ENCODE measurements at places on chromosomes 1 and 21.

DNA sequence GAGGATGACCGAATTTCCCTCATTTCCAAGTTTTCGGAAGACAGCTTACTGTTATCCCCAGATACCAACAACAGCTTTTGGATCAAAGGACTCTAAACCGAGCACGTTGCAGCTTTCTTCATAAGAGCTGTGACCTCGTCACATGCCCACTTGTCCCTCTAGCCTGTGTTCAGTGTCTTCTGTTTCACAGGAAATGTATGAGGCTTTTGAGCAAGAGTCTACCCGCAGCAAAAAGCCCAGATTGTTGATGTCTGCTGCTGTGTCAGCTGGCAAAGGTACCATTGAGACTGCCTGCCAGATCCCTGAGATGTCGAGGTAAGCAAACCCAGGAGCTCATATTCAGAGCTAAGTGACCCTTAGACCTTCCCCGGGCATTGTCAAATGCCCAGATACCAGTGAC lies 24.1 kb downstream of the CHI3L2 start:
- DNase-seq, result no peak

DNA sequence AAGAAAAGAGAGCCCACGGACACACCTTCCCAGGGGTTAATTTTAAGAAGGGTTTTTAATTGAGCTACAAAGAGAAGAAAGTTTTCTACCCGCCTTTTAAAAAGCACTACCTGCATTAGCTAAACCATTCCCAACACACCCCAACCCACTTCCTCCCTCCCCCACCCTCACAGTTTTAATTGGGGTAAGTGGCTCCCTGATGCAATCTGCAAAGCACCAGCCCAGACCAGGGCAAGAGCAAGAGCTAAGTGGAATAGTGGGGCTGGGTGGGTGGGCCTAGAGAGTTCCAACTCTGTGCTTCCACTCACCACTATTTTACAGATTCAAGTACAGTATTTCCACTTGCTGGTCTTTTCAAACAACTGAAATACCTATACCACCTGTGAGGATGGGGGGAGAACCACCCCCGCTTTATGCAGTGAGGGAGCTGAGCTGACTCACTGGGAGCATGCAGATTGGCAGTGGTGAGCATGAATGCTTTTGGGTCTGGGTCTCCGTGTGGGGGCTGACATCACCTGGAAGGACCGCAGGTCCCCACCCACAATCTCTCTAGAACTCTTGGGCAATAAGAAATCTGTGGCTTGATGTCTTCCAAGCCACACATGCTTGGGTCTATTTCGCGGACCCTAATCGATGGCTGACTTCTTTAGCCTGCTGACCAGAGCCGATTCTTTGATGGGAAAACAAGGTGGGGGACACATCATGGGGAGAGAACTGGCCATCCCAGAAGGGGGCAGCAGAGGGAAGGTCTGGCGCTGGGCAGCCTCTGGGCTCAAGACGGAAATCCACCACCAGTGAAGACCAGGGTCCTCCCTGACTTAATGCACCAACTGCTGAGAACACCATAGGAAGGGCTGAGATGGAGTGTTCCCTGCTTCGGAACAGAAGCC lies 95.5 kb downstream of the SSBP3 start:
- DNase-seq, result peak; percentile 51

GRCh38 chr1:3787745-3788605 lies 8.3 kb downstream of the LRRC47 start:
- no peak for DNase-seq

- no peak for DNase-seq
Measured at GRCh38 chr1:204031098-204031710, 41.7 kb upstream of the SOX13 start.

- no peak for DNase-seq
Measured at GRCh38 chr1:109914587-109915240, 4.1 kb downstream of the CSF1 start.

- peak; percentile 84 for DNase-seq
Measured at GRCh38 chr1:39391691-39392679, 99.5 kb upstream of the BMP8A start.

DNA sequence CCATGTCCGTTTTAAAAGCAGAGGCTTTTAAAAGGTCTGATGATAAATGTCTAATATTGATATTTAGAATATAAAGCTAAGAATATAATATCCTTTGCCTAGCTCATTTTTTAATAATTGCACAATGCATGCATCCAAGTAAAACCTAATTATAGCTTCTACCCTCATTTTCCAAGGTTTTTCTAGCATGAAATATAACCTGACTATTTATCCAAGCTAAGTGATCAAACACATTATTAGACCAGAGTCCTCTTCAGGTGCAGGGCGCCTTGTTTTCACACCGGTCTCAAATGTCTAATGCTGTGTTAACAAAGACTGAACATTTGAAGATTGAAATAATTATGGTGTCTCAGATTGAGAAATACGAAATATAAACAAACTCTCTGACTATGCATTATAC lies 648.9 kb upstream of the CXADR start:
- no peak for DNase-seq

GRCh38 chr1:216793973-216794372 lies 70.7 kb upstream of the ESRRG start:
- peak; percentile 71 for DNase-seq

- no peak for DNase-seq
Measured at GRCh38 chr1:236686815-236687160, 489 bp downstream of the ACTN2 start.

GRCh38 chr1:179121159-179121938 lies 39.5 kb downstream of the TOR3A start:
- peak; percentile 47 for DNase-seq

DNA sequence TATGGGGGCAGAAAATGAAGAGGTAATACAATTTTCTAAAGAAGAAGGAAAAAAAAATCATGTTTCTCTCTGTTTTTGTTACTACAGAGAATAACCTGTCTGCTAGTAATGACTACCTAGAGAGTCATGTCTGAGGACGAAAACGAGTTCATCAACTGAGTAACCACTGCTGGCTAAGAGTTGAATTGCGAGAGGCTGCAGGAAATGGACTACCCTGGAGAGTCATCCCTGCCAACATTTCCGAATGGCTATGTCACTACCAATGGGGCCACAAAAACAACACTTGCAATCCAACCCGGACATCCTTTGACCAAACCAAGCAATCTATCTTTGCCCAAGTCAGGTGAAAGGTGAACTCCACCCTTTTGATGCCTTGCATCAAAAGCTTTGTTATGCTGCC lies 120.6 kb downstream of the FCRL5 start:
- DNase-seq, result no peak

GRCh38 chr1:118485757-118486156 lies 300.7 kb upstream of the SPAG17 start:
- no peak for DNase-seq

- peak; percentile 41 for DNase-seq
Measured at GRCh38 chr21:39681845-39682244, 63.1 kb upstream of the IGSF5 start.

- no peak for DNase-seq
Measured at GRCh38 chr21:17730782-17731181, 88.4 kb downstream of the C21orf91 start.

DNA sequence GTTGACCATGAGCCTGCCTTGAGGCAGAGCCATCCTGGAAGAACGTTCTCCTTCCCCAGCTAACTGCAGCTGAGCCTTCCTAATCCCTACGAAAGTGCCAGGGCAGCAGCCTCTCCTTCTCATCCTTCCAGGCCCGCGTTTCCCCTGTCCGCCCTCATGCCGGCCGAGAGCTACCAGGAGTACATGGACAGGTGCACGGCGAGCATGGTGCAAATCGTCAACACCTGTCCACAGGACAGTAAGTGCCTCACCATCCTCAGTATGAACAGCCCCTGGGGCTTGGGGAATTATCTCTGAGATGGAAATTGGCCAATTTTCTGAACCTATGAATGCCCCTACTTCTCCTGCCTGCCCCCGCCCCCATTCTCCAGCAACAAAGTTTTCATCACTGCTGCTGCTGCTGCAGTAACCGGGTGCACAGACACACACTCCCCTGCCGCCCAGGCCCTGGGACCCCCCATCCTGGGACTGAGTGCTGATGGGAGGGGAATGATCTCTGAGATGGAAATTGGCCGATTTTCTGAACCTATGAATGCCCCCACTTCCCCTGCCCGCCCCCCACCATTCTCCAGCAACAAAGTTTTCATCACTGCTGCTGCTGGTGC lies 39.6 kb downstream of the UBASH3A start:
- no peak for DNase-seq

GRCh38 chr1:211145944-211146343 lies 12.0 kb upstream of the KCNH1 start:
- no peak for DNase-seq

GRCh38 chr1:39270368-39270767 lies 65.9 kb downstream of the MACF1 start:
- no peak for DNase-seq

- DNase-seq, result no peak
Measured at GRCh38 chr1:41766546-41766945, 152.2 kb downstream of the HIVEP3 start.

- no peak for DNase-seq
Measured at GRCh38 chr21:45809421-45809820, 165.9 kb downstream of the PCBP3 start.

DNA sequence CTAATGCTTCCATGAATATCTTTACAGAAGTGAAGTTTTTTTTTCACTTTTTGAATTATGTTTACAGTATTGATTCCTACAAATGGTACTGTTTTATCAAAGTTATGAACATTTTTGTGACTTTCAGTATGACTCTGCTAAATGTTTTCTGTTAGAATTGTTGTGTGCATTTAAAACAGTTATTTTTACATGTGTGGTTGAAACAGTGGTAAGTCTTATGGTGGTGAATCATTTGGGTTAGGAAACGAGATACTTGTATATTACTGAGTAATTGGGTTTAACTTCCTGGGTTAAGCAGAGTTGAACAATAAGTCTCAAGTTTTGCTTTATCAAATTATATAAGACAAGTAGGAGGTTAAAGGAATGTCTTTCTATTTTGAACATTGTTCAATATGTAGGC lies 66.8 kb downstream of the VPS13D start:
- DNase-seq, result no peak

DNA sequence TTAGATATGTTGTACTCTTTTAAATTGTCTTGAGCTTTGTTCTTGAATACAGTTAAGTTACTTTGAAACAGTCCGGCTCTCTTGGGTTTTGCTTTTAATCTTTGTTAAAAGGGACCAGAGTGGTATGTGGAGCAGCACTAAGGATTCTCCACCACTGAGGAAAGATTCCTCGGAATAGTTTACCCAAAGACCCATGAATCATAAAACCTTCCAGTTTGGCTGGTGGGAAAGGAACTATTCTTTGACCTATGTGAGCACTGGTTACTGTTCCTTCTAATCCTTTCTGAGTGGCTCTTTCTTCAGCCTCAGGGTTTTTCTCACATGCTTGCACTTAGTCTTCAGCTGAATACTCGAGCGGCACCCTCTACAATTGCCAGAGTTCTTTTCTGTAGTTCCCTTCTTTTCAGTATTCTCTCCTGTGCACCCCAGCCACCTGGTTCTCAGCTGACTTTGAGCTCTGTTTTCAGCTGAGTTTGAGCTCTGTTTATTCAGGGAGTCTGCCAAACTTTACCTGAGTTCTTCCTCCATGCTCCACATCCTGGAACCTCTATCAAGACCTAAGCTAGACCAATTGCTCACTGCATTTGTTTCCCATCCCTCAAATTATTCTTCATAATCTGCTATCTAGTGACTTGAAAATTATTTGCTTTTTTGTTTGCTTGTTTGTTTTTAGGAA lies 253.8 kb upstream of the PLXNA2 start:
- DNase-seq, result no peak

DNA sequence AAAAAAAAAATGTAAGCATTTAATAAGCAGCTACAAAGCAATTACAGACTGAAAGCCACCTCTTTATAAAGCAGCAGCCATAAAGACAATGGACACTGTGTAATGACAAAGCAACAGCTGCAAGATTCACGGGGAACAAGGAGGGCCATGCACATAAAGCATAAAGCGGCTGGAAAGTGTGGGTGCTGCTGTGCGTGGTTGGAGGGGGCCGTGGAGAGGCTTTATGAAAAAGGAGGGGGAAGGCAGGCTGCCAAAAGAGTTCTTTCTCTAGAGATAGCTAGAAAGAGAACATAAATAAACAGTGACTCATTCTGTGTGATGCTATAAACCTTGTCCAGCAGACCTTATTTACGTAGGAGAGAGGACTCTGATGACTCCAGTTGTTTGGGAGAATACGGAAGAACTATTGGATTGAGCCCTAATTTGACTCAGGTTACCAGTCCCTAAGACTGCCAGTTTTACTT lies 49.3 kb downstream of the ADAMTS1 start:
- DNase-seq, result peak; percentile 91

DNA sequence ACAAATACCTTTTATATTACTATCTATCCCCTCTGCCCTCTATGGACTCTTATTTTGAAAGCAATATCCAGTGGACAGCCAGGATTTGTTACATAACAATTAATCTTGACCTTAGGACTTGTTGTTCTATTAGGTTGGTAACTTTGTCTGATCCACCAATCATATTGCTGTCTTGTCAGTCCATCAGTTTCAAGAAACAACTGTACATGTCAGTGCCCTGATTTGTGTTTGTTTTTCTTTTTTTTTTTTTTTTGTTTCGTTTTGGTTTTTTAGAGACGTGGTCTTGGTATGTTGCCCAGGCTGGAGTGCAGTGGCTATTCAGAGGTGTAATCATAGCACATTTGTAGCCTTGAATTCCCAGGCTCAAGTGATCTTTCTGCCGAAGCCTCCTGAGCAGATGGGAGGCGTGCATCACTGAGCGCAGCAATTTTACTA lies 1.5 kb upstream of the SCP2 start:
- no peak for DNase-seq

DNA sequence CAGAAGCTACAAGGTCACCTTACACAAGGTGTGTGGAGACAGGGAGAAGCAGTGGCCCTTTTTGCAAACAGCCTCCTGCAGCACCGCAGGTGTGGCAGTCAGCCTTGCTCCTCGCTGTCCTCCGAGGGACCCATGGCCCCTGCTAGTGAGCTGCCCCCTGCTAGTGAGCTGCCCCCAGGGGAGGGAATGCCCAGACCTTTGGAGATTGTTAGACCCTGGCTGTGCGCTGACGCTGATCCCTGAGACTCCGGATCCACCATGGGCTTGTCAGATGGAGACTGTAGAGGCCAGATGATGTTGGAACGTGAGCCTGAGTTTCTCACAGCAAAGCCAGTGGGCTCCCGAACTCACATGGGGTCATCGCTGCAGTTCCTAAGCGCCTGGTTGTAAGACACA lies 172.2 kb downstream of the NPHP4 start:
- no peak for DNase-seq

GRCh38 chr1:217088011-217088410 lies 364.8 kb upstream of the ESRRG start:
- DNase-seq, result no peak

GRCh38 chr1:207047505-207047904 lies 3.5 kb downstream of the YOD1 start:
- DNase-seq, result no peak

- DNase-seq, result no peak
Measured at GRCh38 chr1:116572099-116572498, 1.3 kb upstream of the CD58 start.

- no peak for DNase-seq
Measured at GRCh38 chr1:233015965-233016364, 65.6 kb downstream of the NTPCR start.

GRCh38 chr1:27000817-27001460 lies 7.4 kb downstream of the TRNP1 start:
- DNase-seq, result no peak

- no peak for DNase-seq
Measured at GRCh38 chr1:193957556-193958095, 771.2 kb upstream of the B3GALT2 start.
